ENCODE measurements at places on chromosomes 2 and 18.

- DNase-seq, result peak; percentile 12
Measured at GRCh38 chr2:14944562-14945346, 312.2 kb downstream of the LRATD1 start.

- DNase-seq, result no peak
Measured at GRCh38 chr18:63046375-63046774, 273.2 kb downstream of the BCL2 start.

DNA sequence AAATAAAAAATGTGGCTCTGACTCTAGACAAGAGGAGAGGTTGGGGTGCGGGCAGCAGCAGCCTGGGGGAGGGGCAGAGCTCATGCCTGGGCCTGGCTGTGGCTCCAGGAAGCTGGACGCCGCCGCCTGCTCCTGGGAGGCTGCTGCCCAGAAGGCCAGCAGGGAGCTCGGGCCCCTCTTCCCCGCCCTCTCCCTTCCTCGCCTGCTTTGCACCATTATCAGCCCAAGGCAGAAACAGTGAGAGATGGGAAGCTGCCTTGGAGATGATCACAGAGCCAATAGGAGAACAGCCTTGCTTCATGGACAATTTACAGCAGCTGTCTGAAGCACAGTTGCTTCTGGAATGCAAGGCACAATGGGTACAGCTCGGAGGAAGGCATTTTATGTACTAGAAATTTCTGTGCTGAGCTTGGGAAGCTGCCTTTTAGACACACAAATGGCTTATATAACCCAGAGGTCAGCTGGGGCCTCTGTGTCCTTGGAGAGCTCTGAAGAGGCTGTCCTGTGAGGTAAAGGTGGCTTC is 55.3 kb upstream of the AFF3 start:
- peak; percentile 44 for DNase-seq

GRCh38 chr2:205902041-205902899 is 183.7 kb downstream of the INO80D start:
- DNase-seq, result no peak

- no peak for DNase-seq
Measured at GRCh38 chr2:28662468-28663181, 89.0 kb upstream of the PPP1CB start.

DNA sequence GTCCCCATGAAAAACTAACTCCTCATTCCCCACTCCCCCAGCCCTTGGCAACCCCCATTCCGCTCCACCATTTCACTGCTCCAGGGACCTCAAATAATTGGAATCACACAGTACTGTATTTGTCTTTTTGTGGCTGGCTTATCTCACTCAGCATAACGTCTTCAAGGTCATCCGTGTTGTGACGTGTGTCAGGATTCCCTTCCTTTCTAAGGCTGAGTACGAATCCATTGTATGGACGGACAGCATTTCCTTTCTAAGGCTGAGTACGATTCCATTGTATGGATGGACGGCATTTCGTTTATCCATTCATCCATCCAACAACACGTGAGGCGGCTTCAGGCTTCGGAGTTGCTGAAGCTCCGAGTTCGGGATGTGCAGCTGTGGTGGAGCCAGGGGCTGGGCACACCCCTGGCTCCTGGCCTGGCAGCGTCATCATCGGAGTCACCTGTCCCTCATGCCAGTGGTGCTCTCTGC is 1.2 kb upstream of the ASB1 start:
- no peak for DNase-seq

DNA sequence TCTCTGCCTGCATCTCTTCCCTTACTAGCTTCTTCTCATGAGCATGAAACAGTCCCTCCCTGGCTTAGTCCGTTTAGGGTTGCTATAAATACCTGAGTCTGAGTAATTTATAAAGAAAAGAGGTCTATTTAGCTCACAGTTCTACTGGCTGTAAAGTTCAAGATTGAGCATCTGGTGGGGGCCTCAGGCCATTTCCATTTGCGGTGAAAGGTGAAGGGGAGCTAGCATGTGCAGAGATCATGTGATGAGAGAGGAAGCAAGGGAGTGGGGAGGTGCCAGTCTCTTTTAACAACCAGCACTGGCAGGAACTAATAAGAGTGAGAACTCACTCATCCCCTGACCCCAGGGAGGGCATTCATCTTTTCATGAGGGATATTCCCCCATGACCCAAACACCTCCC is 26.8 kb downstream of the RHBDD1 start:
- DNase-seq, result no peak

- DNase-seq, result no peak
Measured at GRCh38 chr2:177726931-177727348, 334.4 kb downstream of the AGPS start.

DNA sequence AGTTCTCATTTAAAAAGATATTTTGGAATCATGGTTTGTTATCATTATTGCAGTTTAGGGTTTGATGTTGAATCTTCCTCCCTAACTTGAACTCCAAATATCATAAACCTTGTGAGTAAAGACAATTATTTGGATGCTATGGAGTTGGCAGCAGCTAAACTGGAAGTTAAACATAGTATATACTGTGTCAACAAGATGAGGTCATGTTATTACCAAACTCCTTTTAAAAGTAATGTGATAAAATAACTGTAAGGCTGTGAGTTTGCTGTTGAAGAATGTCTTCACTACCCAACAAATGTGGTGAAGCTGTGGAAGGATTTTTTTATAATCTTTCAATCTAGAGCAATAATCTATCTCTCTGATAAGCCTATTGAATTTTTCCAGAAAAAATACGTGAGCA is 16.0 kb downstream of the DNAH6 start:
- no peak for DNase-seq

DNA sequence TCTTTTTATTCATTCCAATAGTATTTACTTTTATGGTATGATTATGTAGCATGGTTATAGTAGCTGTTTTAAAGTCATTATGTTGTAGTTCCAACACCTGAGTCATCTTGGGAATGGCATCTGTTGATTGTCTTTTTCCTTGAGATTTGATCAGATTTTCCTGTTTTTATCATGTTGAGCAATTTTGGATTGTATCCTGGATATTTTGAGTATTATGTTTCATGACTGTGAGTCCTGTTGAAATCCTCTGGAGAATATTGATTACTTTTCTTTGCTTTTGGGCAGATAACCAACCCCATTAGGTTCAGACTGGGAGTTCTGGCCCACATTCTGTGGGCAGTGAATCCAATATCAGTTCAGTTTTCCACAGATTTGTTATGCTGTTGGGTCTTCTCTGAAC is 163.2 kb upstream of the SPRED2 start:
- no peak for DNase-seq

- no peak for DNase-seq
Measured at GRCh38 chr2:147247749-147248148, 597.1 kb upstream of the ACVR2A start.

DNA sequence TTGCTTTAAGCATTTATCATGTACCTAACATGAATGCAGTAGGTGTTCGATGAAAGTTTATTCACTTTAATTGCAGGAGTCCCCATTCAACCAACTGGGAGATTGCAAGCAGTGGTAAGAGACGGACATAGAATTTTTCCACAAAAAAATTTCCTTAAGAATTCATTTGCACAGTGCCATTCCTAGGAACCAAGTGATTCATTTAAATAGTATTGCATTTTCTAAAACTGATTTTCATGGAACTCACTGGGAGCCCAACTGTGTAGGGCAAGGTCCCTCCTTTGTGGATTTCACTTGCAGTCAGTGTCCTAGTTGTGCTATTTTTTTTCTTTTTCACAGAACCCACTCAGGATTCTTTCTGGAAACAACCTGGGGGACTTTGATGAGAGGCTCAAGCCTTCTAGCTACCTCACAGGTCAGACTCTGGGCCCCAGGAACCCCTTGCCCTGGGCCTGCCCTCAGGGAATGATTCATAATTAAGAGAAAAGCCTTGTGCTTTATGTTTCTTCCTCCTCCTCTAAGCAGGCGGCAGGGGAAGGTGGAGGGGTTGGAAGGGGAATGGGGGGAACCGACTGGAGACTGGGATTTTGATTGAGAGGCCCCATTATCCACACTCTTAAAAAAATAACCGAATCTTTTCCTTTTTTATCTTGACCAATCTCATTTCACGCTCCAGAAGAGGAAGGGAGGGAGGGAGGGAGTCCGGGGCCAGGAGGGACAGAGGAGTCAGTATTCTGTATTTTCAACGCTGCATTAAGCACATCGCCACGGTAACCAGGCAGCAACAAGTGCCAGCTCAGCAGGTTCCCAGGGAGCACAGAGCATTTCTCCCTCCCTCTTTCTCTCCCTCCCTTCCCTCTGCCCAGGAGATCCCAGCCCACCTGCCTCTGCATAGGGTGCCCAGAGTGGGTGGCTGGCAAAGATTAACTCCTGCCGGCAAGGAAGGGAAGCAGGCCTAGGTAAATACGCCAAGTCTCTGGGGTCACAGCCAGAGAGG is 51.8 kb downstream of the PSD4 start:
- DNase-seq, result peak; percentile 80

DNA sequence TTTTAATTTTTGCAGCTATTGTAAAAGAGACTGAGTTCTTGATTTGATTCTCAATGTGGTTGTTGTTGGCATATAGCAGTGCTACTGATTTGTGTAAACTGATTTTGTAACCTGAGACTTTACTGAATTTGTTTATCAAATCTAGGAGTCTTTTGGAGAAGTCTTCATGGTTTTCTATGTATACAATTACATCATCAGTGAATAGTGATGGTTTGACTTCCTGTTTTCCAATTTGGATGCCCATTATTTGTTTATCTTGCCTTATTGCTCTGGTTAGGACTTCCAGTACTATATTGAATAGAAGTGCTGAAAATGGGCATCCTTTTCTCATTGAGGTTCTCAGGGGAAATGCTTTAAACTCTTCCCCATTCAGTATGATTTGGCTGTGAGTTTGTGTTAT is 99.7 kb downstream of the GULP1 start:
- no peak for DNase-seq

- no peak for DNase-seq
Measured at GRCh38 chr18:64273724-64274123, 124.8 kb upstream of the LINC00305 start.

GRCh38 chr18:67735506-67735905 is 219.0 kb upstream of the DSEL start:
- no peak for DNase-seq

DNA sequence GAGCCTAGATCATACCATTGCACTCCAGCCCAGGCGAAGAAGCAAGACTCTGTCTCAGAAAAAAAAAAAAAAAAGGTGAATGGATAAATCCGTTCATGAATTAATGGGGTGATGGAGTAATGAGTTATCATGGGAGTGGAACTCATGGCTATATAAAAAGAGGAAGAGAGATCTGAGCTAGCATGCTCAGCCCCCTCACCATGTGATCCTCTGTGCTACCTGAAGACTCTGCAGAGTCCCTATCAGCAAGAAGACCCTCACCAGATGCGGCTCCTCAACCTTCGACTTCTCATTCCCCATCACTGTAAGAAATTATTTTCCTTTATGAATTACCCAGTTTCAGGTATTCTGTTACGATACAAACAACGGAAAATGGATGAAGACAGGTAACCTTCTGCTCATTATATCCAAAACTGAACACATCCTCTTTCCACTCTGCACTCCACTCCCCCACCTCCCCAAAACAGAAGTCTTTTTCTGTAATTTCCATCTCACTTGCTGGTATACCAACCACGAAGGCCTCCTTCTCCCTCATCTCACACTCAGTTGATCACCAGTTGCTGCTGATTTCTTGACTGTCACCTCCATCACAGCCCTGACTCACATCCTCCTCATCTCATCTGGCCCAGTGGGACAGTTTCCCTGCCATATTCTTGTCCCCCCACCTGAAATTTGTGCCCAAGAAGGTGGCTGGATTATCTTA is 8.8 kb downstream of the RETREG2 start:
- DNase-seq, result no peak

- DNase-seq, result no peak
Measured at GRCh38 chr18:48667276-48668254, 128.7 kb downstream of the CTIF start.

DNA sequence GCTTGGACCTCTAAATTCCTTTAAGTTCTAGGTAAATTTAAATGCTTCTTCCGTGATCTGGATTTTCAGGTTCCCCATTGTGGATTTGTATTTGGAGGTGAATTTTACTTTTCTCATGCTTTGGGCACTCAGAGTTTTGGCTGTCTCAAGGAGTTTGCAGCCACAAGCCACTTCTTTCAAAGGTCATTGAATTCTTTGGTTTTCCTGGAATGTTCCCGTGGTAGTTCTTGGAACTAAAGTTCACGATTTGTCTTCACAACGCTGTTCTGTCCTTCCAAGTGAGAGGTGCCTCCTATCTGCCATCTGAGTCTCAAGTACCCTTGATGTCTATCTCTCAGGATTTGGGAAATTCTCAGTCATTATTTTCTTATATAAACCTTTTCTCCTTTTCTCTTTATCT is 1438.7 kb upstream of the ZEB2 start:
- DNase-seq, result no peak

- no peak for DNase-seq
Measured at GRCh38 chr2:58764338-58765104, 523.4 kb upstream of the FANCL start.

DNA sequence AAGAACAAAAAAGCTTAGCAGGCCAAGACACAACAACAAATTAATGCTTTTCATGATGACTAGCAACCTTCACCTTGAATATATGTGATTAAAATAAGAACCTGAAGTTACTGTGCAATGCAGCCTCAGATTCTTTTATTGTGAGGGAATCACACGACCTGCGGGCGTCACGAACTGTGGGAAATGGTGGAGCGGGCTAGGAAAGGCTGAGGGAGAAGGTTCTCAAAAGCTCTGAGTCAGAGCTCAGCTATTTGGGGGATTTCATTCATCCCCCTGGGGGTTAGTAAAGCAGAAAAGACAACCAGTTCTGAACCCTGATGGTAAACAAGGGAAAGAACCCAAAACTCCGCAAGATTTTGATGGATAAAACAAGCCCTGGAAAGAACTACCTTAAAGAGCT is 89.3 kb upstream of the NCKAP5 start:
- peak; percentile 62 for DNase-seq

DNA sequence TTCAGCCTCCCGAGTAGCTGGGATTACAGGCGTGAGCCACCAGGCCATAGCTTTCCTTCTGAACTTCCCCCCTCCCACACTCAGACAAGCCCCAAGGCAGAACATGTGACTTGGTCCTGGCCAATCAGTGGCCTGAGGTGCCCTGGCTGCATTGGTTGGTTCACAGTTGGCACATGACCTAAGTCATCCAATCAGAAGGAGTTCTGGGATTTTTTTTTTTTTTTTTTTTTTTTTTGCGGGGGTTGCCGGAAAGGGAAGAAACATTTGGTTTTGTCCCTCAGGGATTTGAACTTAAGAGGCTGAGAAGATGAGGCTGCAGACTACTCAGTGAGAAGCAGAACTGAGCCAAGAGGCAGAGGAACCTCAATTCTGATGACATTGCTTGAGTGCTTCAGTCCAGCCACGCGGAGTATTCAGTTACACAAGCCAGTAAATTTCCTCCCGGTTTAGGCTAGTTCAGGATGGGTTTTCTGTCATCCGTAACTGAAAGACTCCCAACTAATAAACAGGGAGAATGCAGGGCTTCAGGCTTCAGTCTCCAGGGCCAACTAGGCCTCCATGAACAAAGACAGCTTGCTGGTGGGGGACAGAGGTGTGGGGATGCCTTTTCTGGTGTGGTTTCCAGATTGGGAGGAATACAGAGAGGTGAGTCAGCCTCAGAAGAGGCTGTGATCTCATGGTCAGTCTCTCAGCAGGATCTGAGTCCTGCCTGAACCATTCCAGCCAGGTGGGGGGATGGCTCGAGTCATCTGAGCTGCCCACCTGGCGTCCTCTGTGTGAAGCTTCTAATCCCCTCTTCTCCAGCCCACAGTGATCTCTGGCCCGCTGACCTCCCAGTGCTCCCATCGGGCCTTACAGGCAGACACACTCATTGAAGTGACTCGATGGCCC is 9.2 kb downstream of the PTMA start:
- DNase-seq, result no peak

GRCh38 chr2:168530982-168531622 is 75.0 kb downstream of the CERS6 start:
- no peak for DNase-seq

GRCh38 chr2:182447863-182448262 is 21.0 kb upstream of the PDE1A start:
- DNase-seq, result no peak

GRCh38 chr2:201854221-201854801 is 48.0 kb downstream of the CDK15 start:
- DNase-seq, result peak; percentile 94

Data from astrocyte of the cerebellum (primary cell).